ENCODE measurements at places on chromosomes 1 and 21.

- peak; percentile 71 for DNase-seq
Observed at GRCh38 chr1:21261551-21262292, 28.5 kb downstream of the ECE1 start.

DNA sequence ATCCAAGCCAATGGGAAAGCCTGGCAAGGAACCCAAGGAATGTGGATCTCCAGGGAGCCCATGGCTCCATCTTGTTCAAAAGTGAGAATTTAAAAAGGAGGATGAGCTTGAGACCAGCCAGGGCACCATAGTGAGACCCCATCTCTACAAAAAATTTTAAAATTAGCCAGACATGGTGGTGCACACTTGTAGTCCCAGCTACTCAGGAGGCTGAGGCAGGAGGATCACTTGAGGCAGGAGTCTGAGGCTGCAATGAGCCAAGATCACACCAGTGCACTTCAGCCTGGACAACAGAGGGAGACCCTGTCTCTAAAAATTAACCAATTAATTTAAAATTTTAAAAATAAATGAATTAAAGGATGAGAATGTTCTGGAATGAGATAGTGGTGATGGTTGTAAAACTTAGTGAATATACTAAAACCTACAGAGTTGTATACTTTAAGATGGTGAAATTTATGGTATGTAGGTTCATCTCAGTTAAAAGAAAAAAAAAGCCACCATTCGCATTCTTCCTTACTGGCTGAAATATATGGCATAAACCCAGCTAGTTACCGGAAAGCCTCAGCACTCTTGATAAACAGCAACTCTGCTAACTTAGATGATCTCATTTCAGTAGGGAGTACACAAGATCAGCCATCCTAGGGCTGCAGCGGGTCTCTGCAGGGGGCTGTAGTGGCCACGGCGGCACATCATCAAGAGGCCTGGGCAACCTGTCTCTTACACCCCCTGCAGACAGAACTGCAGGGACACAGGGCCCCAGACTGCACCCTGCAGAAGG, 48.3 kb upstream of the H6PD start:
- no peak for DNase-seq

GRCh38 chr21:35843911-35844667, 216.2 kb downstream of the SETD4 start:
- DNase-seq, result no peak

DNA sequence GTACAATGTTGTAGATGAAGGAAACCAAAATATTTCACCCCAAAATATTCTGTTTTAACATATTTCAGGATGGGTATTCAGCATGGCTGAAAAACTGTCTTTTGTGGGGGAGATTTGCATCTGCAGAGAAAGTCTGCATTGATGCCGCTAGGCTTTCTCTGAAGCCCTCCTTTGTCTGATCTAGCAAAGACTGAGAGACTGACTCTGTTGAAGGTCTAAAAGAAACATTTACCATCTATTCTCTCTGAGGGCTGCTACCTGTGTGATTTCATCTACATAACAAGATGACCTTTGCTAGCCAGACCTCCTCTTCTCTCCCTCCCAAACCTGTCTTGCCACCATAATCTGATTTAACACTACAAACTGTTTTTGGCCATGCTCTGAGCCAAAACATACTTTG, 12.4 kb upstream of the MT1HL1 start:
- DNase-seq, result no peak

- DNase-seq, result no peak
Observed at GRCh38 chr1:63946866-63947491, 173.2 kb downstream of the ROR1 start.

- no peak for DNase-seq
Observed at GRCh38 chr1:59917026-59917784, 9.4 kb downstream of the CYP2J2 start.

DNA sequence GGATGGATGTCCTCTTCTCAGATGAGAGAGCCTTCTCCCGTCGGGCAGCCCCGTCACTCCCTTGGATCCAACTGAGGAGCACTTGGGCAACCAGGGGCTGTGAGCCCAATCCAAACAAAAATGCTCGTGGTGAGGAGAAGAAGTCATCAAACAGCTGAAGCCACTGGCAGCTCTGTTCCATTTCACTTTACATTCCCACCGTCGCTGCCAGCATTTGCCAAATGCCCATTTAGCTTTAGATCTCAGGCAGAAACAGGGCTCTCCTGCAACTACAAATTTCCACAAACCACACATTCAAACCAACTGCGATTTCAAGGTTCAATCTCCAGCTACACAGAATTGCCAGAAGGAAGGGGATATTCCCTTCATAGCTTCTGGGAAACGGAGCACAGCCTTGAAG, 634.6 kb downstream of the SMYD3 start:
- no peak for DNase-seq

GRCh38 chr1:183862967-183863366, 58.0 kb downstream of the RGL1 start:
- no peak for DNase-seq

- no peak for DNase-seq
Observed at GRCh38 chr1:220925707-220926106, 46.5 kb downstream of the HLX start.

DNA sequence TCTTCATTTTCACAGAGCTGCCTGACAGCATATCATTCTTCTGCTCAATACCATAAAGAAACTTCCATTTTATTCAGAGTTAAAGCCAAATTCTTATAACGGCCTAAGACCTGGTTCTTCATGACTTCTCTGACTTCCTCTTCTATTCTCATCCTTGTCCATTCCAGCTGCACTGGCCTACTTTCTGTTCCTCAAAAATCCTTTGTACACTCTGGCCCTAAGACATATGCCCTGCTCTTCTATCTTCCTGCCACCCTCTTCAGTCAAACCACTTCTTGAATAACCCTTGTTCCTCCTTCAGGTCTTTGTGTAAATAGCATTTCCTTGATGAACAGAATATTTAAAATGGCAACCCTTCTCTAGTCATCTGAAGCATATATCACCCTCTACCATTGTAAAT, 1338.7 kb upstream of the ADGRL2 start:
- no peak for DNase-seq

- peak; percentile 87 for DNase-seq
Observed at GRCh38 chr1:246569248-246570238, 3.3 kb downstream of the CNST start.

- no peak for DNase-seq
Observed at GRCh38 chr21:38244885-38245869, 11.6 kb upstream of the KCNJ15 start.

DNA sequence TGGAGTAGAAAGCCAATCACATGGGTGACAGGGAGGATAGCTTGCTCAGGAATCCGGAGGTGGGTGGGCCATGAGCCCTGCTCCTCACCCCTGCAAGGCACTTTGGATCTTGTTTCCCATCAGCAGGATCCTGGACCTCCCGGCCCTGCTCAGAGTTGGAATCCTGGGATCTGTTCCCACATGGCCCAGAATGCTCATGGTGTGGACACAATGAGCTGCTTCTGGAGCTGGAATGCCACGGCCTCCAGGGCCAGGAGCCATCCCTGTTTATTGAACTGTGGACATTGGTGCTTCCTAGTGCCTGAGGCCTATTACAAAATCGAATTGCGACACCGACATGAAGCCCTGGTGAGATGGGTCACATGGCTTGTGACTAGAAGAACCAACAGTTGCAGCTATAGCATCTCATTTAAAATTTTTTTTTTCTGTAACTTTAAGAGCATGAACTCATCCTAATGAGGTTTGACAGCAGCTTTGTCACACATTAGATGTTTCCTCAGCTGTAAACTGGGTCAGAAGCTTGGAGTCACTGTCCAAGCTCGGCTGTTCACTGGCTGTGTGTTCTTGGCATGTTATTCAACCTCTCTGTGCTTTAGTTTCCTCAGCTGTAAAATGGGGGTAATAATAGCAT, 40.4 kb upstream of the GOLT1A start:
- no peak for DNase-seq

GRCh38 chr1:226825037-226825745, 45.2 kb upstream of the PSEN2 start:
- no peak for DNase-seq

GRCh38 chr21:35481005-35481404, 431.9 kb upstream of the RUNX1 start:
- no peak for DNase-seq

DNA sequence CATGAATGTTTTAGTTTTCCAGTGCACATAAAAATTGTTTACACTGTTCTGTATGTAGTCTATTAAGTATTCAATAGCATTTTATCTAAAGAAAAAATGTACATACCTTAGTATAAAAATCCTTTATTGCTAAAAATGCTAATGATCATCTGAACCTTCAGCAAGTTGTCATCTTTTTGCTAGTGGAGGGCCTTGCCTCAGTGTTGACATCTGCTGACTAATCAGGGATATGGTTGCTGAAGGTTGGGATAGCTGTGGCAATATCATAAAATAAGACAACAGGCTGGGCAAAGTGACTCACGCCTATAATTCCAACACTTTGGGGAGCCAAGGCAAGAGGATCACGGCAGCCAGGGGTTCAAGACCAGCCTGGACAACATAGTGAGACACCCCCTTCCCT, 9.0 kb downstream of the DYNLT5 start:
- DNase-seq, result peak; percentile 35

- no peak for DNase-seq
Observed at GRCh38 chr1:9593147-9593491, 4.4 kb downstream of the TMEM201 start.

DNA sequence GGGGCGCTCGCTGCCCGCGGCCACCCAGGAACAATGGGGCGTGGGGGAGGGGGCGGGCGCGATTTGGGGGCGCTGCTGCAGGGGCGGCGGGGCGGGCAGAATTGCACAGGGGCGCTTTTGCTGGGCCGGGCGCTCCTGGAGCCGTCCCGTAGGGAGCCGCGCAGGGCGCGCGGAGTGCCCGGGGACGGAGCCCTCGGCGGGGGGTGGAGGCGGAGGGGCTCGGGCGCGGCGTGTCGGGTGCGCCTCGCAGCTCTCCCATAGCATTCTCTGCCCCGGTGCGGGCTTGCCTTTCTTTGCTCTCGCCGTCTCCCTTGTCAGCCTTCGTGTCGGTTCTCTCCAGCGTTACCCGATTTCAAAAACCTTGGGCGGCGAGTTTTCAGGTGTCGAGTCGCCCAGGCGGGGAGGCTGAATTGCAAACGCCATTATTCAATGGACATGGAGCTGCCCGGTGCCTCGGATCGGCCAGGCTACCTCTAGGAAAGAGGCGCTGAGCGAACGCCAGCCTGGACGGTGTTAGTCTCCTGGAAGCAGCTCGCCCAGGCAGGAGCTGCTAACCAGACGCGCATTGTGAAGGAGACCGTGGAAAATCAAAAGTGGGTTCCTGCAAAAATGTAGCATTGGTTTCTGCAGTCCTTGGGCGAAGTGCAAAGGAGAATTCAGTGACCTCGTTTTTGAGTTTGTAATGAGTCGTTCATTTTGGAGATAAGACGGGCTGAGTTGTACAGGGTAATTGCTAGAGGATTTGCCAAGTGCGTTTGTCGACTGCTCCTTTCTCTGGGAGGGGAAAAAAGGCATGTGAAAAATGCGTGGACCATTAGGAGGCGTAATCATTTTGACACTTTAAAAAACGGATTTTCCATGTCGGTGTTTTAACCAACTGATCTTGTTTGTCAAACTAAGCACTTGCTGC, 626 bp downstream of the CXADR start:
- peak; percentile 78 for DNase-seq

- DNase-seq, result no peak
Observed at GRCh38 chr1:218669431-218669830, 324.3 kb downstream of the TGFB2 start.

- no peak for DNase-seq
Observed at GRCh38 chr1:119799599-119800177, 11.6 kb downstream of the REG4 start.

GRCh38 chr1:219177363-219177762, 3.7 kb downstream of the LYPLAL1 start:
- peak; percentile 19 for DNase-seq

DNA sequence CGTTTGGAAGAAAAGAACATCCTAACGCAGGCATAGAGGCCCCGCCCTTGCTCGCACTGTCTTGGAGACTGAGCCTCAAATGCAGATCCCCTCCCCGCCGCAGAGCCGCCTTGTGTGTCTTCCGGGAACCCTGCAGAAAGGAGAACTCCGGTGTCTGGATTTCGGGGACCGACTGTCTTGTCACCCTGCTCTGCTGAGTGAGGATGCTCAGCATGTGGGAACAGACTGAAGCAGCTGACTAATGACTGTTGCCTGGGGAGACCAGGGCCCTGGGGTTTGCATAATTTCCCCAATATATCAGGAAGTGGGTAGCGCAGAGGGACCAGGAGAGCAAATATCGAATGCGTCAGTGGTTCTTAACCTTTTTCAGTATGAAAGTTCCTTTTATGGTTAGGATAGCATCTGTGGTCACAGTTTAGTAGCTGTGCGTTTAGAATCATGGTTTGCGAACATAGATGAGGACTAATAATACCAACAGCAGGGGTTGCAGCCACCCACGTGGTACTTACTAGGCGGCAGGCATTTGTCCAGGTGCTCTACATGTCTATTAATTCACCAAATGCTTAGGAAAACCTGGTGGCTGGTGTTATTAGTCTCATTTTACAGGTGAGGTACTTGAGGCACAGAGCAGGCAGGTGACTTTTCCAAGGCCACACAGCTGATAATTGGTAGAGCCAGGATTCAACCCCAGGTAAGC, 14.3 kb downstream of the GPR137B start:
- DNase-seq, result no peak

GRCh38 chr1:183279835-183280234, 93.8 kb downstream of the LAMC2 start:
- DNase-seq, result no peak

- DNase-seq, result no peak
Observed at GRCh38 chr1:171919891-171920887, 78.9 kb downstream of the DNM3 start.

DNA sequence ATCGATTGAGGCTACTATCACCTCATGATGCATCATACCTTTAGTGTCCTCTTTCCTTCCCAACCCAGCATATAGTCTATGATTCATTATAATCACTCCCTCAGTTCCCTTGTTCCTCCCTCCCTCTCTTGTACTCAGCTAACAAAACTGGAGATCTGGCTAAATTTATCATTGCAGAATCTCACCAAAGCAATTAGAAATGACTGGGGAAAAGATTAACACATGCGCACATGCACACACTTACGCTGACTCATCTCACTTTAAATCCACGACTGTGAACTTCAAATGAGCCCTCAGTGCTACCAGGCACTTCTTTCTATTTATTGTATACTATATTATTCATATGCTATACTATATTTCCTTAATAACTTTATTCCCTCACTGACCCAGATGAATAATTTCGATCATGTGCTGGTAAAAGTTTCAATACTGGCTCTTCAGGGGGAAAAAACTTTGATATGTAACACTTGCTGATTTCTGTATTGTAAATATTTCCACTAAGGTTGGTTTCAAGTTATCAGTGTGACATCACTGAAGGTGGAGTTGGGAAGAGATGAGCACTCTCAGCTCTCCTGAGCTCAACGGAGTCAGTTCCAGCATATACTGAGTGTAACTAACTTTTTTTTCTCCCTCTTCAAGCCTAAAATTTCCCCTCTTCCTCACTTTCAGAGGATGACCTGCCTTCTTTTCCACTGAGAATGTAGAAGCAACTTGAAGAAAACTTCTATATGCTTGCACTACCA, 613.7 kb upstream of the B3GALT2 start:
- peak; percentile 36 for DNase-seq

GRCh38 chr1:171718848-171719247, 23.0 kb downstream of the VAMP4 start:
- DNase-seq, result no peak

- no peak for DNase-seq
Observed at GRCh38 chr1:26372039-26372438, 511 bp downstream of the ZNF683 start.

GRCh38 chr1:44775078-44775929, at the start of gene RPS8:
Gene RPS8 (plus strand): TSS chr1:44775540. CDS start chr1:44775597, 57 bp downstream.
- peak; percentile 98 for DNase-seq
